ENCODE measurements at places on chromosomes 2 and 18.

DNA sequence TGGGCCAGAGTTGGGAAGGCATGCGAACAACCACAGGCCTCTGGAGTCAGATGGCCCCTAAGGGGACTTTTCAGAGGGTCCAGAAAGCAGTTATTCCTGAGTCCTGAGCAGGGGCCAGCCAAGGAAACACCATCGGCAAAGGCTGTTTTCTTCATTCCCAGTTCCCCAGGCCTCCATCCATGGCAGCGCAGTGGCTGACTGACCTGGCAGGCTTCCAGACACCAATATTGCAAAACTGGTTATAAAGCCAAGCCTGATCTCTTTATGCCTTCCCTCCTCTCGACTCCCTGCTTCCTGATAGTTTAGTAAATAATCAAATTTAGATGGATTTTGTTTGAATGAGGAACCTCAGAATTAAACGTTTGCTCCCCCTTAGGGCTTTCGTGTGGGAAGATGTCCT lies 133.4 kb upstream of the ITGA6 start:
- DNase-seq, result peak; percentile 41

DNA sequence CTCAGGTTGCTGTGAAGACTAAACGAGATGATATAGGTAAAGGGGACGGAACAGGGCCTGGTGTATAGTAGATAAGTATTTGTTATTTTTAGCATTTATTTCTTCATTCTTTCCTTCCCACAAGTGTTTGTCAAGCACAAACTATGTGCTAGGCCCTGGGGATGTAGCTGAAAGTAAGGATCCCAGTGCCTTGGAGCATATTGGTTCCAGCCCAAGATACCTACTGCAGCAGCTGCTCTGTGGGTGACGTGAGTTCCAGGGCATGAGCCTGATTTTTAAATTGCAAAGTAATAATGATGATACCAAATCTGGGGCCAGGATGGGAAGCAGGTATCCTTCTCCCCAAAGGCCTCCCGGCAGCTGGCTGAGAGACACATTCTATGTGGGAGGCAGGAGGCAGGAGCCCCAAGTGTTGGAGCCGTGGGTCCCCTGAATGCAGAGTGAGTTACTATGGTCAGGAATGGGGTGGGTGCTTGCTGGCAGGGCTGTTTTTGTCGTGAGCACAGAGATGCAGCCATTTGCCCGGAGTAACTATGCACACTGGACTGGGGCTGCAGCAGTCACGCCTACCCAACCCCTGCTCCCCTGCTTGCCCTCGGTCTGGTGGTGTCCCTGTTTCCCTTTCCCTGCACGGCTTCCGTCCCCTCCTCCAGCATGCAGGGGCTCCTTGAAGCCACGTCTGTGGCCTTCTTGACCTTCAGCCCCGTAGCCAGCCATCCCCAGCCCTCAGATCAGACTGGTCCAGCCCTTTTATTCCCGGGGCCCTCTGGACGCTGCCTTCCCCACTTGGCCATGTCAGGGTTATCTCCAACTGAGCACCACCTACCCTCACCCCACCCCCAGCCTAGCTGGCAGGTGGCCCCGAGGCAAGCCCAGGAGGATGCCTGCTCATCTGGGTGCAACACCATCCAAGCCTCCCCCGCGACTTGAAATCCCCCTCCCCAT lies 52.4 kb downstream of the INHBB start:
- DNase-seq, result no peak

GRCh38 chr2:15845737-15846405 lies 94.5 kb upstream of the MYCN start:
- no peak for DNase-seq

DNA sequence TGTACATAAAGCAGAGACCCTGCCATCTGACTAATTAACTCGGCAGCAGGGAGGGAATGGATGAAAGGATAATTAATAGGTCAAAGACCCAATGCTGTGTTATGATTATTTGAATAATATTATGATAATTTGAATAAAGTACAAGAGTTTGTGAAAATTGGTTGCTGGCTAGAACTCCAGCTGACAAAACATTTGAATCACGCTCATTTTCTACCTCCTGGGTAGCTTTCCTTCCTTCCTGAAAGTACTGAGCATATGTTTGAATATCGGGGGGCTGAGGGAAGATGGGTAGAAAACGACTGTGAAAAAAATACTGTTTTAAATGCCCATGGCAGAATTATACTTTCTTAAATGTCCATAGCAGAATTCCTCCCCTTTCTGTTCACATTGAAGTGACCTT lies 243.6 kb upstream of the RBMS1 start:
- no peak for DNase-seq

DNA sequence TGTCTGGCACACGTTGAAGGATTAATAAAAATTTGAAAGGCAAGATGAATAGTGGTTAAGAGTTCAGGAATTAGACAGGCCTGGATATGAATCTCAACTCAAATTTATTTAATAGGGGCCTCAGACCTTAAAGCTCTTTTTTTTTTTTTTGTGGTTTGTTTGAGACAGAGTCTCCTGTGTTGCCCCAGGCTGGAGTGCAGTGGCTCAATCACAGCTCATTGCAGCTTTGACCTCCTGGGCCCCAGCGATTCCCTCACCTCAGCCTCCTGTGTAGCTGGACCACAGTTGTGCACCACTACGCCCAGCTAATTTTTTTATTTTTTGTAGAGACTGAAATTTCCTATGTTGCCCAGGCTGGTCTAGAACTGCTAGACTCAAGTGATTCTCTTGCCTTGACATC lies 3.0 kb downstream of the ZRANB3 start:
- no peak for DNase-seq

DNA sequence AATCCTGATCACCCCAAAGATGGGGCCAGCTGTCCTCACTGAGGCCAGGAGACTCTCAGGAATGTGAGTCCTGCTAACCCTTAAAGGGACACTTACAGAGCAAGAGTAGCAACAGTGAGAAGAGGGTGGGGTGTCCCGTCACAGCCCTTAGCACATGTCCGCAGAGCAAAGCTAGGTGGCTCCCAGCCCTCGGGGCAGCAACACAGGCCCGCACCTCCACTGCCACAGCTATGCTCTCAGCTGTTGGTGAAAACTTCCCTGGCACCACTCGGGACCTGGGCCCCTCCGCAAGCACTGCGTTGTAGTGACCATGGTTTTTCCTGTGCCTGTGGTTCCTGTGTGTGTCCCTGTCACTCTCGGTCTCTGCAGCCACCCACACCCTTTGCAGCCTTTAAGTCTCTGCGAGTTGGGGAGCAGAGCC lies 76.4 kb upstream of the UXS1 start:
- peak; percentile 31 for DNase-seq

GRCh38 chr2:219126555-219126954 lies 34.1 kb downstream of the NHEJ1 start:
- DNase-seq, result no peak

DNA sequence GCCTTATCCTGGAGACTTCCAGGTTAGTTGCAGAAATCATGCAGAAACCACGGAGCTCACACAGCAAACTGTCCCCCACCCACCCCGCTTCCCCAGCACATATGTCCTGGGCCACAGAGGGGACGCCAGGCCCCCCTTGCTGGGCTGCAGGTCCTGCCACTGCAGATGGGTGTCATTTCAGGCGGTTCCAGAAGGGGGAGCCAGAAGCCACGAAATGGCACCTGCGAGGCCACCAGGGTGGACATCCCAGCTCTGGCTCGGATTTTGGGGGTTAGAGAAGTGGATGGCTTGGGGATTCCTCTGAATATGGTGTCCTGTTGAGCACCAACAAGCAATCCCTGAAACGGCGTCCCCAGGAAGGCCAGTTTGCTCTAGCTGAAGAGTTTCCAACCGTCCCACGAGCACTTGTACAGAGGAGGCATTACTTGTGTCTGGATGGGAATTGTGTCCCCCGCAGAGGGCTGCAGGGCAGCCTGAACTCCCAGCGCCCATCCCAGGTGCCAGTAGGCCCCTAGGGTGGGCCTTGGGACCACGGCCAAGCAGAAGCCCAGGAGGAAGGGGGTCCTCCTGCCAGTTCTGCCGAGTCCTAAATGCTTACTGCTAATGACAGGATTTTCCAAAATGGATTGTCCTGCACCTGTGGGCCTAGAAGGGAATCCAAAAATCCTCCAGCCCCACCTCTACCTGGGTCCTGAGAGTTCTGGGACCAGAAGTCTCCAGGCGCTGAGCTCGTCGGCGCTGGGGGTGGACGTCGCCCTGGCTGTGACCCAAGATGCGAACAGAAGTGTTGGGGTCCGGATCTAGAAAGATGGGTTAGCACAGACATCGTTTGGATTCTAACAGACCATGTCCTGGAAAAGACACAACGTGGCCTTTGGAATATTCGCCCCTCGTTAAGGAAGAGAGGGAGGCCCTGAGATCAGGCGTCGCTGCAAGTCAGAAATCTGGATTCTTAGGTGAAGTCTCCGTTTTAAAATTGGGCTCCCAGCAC lies 14.6 kb upstream of the NFATC1 start:
- peak; percentile 46 for DNase-seq

- DNase-seq, result no peak
Observed at GRCh38 chr2:25333981-25334380, 7.7 kb downstream of the DNMT3A start.

- no peak for DNase-seq
Observed at GRCh38 chr18:24185805-24186204, 46.9 kb downstream of the CABYR start.

- DNase-seq, result no peak
Observed at GRCh38 chr2:238915596-238915995, 67.7 kb downstream of the TWIST2 start.

GRCh38 chr2:5911718-5912117 lies 219.5 kb downstream of the SOX11 start:
- no peak for DNase-seq

GRCh38 chr2:33457556-33458247 lies 18.7 kb upstream of the RASGRP3 start:
- DNase-seq, result no peak

DNA sequence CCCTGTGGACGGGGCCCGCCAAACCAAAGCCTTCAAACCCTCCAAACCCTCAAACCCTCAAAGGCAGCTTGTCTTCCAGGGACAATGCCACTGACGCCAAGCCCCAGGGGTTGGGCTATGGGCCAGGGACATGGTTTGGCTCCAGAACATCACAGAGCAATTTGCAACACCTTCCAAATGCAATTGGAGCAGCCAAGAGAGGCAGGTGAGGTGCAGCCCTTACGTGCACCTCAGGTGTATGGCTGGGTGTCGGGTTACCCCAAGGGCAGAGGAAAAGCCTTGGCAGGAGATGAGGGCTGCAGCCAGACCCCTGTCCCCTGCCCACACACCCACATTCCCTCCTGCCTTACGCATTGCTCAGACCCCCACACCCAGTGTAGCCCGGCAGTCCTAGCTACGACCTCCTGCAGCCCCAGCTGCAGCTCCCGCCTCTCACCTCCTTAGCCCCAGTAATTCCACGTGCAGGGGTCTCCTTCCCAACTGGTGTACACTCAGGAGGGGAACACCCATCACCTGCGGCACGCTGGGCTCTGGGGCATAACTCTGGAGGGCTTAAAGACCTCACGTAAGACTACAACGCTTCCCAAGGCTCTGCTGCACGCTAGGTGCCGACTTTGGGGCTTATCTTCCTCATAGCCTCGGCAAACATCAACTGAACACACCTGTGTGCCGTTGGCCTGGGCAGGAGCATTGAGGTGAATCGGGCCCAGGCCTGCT lies 88.7 kb downstream of the TFCP2L1 start:
- DNase-seq, result no peak

DNA sequence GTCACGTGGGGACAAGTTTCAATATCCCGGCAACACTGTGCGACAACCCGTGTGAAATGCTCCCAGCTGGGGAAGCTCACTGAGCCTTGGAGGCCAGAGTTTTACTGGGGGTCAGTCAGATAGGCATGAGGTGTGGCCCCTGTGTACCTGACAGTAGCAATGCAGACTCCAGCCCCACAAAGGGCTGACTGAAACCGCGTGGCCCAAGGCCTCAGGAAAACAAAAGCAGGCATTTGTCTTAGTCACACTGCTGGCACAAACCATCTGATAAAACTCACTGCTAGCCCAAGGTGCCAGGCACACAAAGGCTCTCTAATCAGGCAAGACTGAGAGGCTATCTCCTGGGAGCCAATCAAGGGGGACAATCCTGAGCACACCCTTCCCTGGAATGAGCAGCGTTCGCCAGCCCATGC lies 786.6 kb upstream of the RAB6C start:
- no peak for DNase-seq

GRCh38 chr2:47655563-47655880 lies 127.4 kb upstream of the MSH6 start:
- DNase-seq, result no peak

GRCh38 chr2:234954551-234954992 lies 2.8 kb downstream of the SH3BP4 start:
- DNase-seq, result peak; percentile 35

DNA sequence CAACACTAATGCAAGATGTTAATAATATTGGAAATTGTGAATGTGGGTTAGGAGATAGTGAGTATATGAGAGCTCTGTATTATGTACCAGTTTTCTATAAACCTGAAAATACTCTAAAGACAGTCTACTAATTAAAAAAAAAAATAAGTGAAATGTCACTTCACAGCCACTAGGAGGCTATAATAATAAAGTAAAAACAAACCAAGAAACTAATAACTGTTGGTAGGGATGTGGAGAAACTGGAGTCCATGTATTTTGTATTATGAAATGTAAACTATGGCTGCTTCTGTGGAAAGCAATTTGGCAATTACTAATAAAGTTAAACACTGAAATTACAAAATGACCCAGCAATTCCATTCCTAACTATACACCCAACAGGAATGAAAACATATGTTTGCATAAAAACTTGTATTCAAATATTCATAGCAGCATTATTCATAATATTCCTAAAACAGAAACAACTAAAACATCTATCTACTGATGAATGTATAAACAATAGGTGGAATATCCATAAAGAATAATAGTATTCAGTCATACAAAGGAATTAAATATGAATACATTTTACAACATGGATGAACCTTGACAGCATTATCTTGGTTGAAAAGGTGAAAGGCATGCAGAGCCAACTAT lies 36.2 kb downstream of the CCDC178 start:
- no peak for DNase-seq

GRCh38 chr2:30915486-30915885 lies 108.2 kb upstream of the CAPN13 start:
- DNase-seq, result peak; percentile 34

DNA sequence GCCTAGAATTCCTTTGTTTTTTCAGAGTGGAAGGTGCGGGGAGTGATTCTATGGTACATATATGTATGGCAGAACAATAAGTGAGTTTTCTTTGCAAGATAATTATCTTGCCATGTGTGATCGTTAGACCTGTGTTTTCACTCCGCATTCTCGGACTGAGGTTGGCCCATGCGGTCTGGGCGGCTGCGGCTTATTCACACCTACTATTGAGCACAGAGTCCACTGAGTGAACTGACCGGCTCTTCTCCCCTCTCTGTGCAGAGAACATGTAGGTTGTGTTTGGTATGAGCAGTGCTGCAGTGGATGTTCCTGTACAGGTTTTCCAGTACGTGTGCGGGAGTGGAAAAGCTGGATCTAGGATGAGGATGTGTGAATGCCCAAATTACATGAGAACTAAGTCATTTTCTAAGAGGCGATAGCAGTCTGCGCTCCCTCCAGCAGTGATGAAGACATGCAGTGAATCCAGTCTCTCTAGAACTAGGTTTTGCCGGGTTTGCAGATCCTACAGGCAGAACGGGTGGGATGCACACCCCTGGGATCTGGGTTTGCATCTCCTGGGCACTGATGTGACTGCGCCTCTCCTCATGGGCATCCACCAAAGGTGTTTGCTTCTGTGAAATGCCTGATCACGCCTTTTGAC lies 27.1 kb downstream of the MTERF4 start:
- DNase-seq, result no peak

Measured in right kidney (tissue), 9 donors.